B cell (primary cell): ENCODE measurements at places on chromosomes 11 and 22. TPM values are rescaled to one million over a fixed set of nuclear protein-coding genes. Genes with fewer than 3 reads are reported as not detected.

- H3K4me1 ChIP-seq: no peaks in the 10 kb centered on the region
- no peak for DNase-seq
- no peaks in the 10 kb centered on the region for H3K36me3 ChIP-seq
- H3K27ac ChIP-seq: no peak overlapping the region
- H3K27me3 ChIP-seq: no peaks in the 10 kb centered on the region
Observed at GRCh38 chr11:133966921-133967598, 10.3 kb upstream of the IGSF9B start.

BATF2 gene
- total RNA-seq: 0.51 and 0.62 TPM in 2 replicates

- no peaks in the 10 kb centered on the region for H3K27me3 ChIP-seq
- no peaks in the 10 kb centered on the region for H3K36me3 ChIP-seq
- DNase-seq: no peak
Observed at GRCh38 chr11:45252877-45253276, 33.3 kb downstream of the SYT13 start.

RAB36 gene
- total RNA-seq: 1.9 and 3.3 TPM in 2 replicates

GRCh38 chr11:75145196-75145971 lies 5.5 kb upstream of the SLCO2B1 start:
- peaks cover 16% of the 10 kb centered on the region for H3K4me1 ChIP-seq
- no peak for DNase-seq
- H3K4me3 ChIP-seq: no peak overlapping the region

DNA sequence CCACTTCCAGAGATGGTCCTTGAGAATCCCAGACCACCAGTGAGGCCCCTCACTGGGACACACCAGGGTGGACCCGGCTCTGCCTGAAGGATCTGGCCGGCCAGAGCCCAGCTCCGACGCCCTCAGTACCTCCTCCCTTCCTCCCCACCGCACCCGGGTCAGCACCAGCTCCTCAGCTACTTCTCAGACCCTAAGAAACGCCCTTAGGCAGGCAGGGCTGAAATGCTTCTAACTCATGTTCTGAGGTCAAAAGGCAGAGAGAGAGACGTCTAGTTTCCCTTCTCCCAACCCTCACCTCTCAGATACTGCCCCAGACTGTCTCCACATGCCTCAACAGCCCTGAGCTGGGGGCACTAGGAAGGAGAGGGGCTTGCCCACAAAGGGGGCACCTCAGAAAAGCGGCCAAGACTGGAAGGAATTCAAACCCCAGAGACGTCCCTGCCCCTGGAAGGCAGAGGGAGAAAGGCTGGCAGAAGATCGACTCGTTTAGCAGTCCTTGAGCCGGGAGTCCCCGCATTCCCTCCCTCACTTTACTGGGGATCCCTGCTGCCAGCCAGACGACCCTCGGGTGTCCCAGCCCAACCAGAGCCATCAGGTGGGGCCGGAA lies 539 bp downstream of the USH1C start:
- peaks cover 4% of the 10 kb centered on the region for H3K27me3 ChIP-seq
- H3K4me3 ChIP-seq: no peak overlapping the region
- no peaks in the 10 kb centered on the region for H3K4me1 ChIP-seq

DNA sequence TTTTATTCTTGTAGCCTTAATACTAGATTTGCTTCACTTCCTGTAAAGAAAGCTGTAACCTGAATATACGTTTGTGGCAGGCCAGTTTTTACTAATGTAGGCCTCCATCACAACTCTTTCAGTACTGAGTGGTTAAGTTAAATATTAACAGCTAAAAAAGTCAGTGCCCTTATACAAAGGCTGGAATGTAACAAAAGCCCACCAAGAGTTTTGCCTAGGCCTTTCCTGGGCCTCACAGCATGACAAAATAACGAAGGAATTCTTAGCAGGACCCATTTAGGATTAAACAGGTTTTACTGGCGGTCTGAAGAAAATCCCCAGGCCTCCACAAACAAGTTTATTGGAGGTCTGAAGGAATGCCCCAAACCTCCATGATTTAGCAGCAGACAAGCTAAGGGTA lies 43.7 kb downstream of the PIWIL3 start:
- DNase-seq: no peak
- H3K27me3 ChIP-seq: no peaks in the 10 kb centered on the region
- no peaks in the 10 kb centered on the region for H3K36me3 ChIP-seq
- no peak overlapping the region for H3K27ac ChIP-seq
- no peak overlapping the region for H3K4me3 ChIP-seq

DNA sequence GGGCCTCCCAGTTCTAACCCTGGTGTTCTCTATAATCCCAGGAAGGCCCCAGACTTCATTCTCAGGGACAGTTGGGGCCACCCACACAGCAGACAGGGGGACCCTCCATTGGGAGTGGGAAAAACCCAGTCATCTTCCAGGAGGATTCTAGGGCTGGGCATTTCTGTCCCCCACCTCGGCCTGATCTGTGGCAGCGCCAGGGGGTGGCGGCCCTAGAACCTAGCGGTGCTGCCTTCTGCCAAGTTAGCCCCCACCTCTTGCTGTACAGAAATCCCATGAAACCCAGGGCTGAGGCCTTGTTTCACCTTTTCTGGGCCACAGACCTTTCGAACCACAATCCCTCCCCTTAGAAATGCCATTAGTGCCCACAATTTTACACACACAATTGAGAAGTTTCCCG lies 9.6 kb downstream of the CHST1 start:
- H3K27ac ChIP-seq: no peak overlapping the region
- peaks cover 21% of the 10 kb centered on the region for H3K27me3 ChIP-seq
- H3K4me1 ChIP-seq: no peaks in the 10 kb centered on the region
- no peak overlapping the region for H3K4me3 ChIP-seq

GRCh38 chr11:72736452-72737069 lies 15.6 kb downstream of the ARAP1 start:
- H3K27me3 ChIP-seq: no peaks in the 10 kb centered on the region
- H3K4me1 ChIP-seq: peaks cover 76% of the 10 kb centered on the region
- DNase-seq: peak; percentile 87
- H3K27ac ChIP-seq: peak overlapping the region; percentile 99
- H3K4me3 ChIP-seq: peak overlapping the region; percentile 13

DNA sequence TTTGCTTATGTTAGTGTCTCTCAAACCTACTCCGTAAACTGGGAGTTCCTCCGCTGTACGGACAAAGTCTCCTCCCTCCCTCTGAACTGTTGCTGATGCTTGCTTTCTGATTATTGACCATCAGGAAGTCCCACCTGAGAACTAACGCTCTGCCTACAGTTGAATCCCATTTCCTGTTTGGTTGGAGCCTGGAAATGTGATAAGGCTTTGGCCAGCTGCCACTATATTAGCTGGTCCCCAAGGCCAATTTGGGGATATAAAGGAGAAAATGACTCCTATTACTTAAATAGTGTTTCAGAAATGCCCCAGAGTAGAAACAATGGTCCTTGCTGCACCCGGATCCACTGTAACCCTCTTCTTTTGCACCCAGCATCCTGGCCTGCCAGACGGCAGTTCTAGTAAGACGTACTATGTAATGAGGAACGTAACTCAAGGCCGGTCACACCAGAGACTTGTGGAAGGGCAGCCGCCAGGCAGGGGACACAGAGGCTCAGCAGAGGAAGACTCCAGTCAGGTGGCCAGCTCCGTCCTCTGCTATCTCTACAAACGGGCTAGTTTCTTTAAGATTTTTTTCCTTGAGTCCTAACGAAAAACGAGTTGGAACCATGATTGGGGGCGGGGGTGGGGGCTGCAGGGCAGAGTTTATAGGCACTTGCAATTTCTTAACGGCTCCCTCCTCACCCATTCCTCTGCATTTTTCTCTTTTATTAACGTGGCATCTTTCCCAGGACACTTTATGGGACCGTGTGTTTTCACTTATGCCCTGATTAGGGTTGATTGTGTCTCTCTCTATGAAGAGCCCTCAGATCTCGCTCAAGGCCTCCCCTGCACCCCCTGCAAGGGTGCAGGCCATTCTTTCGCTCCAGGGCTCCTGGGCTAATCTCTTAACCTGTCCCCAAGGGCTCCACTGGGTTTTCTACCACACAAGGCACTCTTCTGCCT lies 72.8 kb upstream of the CDON start:
- H3K4me3 ChIP-seq: no peak overlapping the region
- H3K4me1 ChIP-seq: no peaks in the 10 kb centered on the region
- H3K36me3 ChIP-seq: no peaks in the 10 kb centered on the region
- H3K27ac ChIP-seq: no peak overlapping the region
- H3K27me3 ChIP-seq: no peaks in the 10 kb centered on the region

DNA sequence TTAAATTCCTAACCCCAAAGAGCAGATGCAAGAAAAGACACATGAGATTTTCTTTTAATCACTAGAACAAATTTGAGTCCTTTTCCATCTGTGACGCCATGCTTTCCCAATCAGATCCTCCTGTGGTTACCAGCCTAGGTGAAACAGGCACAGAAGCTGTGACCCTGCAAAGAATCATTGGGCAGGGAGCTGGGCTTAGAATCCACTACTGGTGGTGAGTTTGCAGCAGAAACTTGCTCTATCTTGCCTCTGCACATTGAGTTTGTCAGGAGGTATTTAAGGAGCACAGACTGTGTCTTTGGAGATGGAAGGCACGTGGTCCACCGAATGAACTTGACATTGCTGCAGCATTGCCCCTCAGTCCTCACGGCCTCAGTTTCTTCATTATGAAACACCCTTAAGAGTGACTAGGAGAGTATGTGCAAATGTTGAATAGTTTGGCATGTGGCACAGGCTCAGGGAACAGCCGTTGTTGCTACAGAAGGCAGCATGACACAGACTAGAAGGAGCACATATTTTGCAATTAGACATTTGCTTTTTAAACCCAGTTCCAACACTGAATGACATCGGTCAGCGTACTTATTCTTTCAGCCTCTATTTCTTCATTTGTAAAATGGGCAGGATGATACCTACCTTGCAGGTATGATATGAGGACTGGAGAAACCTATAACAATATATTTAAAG lies 127.6 kb downstream of the DBX1 start:
- no peaks in the 10 kb centered on the region for H3K36me3 ChIP-seq
- DNase-seq: no peak
- no peak overlapping the region for H3K4me3 ChIP-seq
- H3K4me1 ChIP-seq: no peaks in the 10 kb centered on the region

MISFA gene
- 1.2 and 3.2 TPM in 2 replicates for total RNA-seq

DNA sequence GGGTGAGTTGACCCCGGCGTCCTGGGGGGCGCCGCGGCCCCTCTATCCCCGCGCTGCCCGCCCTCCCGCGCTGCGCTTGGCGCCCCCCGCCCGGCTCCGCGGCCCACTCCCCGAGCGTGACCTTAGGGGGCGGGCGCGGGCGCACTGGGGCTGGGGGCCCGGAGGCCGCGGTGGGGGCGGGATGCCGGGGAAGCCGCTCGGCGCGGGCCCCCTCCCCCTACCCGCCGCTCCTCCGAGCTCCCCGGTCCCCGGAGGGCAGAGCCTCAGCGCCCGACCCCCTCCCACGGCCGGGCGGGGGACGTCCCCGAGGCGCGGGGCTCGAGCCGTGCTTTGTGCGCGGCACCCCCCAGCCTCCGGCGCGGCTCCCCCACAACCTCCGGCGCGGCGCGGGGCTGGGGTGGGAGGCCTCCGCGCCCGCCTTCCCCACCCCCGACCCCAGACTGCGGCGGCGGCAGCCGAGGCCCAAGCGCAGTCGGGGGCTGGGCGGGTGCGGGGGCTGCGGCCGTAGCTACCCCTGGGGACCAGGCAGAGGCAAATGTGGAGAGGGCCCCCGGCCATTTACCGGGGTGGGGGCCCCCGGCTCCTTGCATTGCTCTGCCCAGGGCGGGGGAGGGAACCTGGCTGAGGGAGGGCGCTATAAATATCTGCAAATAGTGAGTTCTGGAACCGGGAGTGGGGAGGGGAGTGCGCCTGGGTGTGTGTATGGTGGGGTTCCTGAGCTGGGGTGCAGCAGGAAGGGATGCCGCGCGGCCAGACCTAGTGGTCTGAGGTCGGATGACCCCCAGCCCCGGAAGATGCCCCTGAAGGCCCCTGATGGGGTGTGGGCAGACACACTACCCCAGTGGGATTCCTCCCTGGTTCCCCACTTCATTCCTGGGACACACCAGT lies 988 bp downstream of the MGAT3 start:
- H3K4me1 ChIP-seq: peaks cover 23% of the 10 kb centered on the region
- DNase-seq: peak; percentile 41
- no peaks in the 10 kb centered on the region for H3K36me3 ChIP-seq
- H3K4me3 ChIP-seq: peak overlapping the region; percentile 38

GRCh38 chr11:1297011-1297575 lies 12.3 kb downstream of the TOLLIP start:
- H3K4me1 ChIP-seq: no peaks in the 10 kb centered on the region
- no peak for DNase-seq
- no peak overlapping the region for H3K4me3 ChIP-seq
- H3K36me3 ChIP-seq: no peaks in the 10 kb centered on the region
- H3K27me3 ChIP-seq: no peaks in the 10 kb centered on the region

CASP4 gene
- 72.4 and 82.8 TPM in 2 replicates for total RNA-seq

TIGD3 gene
- 6.1 and 7.5 TPM in 2 replicates for total RNA-seq

DNA sequence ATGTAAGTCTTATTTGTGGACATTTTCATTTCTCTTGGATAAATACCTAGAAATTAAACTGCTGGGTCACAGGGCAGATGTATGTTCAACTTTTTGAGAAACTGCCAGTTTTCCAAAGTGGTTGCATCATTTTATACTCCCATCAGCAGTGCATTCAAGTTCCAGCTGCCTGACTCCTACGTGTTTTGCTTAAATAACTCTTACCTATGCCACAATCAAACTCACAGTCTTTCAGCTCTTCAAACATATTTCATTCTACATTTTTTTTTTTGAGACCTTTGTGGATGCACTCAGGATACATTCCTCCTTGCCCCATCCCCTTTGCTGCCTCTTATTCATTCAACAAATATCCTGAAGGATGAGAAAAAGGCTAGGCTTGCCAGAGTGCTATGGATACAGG lies 9.2 kb downstream of the TCF20 start:
- no peaks in the 10 kb centered on the region for H3K27me3 ChIP-seq
- H3K4me3 ChIP-seq: no peak overlapping the region
- no peak overlapping the region for H3K27ac ChIP-seq
- no peak for DNase-seq

MMP11 gene
- 11.6 and 14.8 TPM in 2 replicates for total RNA-seq

DNA sequence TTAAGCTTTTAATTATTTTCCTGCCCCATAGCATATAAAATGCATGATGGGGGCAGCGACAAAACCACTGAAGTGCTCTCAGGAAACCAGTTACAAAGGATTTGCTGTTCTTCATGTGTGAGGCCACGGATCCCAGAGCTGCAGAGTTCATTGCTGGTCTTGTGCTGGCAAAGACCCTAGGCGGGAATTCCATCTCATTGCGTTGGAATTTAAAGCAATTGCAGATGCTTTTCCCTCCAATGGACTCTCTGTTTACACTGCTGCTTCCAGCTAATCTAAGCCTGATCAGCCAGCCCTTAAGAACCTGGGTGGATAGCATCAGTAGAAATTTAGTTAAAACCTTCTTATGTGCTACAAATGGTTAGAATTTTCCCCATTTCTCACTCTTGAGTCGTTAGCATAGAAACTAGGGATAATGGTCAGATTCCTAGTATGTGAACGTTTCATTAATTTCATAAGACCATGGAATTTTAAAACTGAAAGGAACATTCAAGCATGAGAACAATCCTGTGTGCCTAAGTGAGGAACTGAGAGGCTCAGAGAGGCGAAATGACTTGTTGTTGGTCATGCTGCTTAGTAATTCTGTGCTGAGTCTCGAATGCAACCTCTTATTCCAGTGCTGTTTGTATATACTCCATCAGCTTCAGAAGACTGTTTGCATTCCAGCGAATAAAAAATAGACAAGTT lies 36.1 kb upstream of the ADSL start:
- no peak overlapping the region for H3K4me3 ChIP-seq
- H3K36me3 ChIP-seq: peaks cover 22% of the 10 kb centered on the region
- no peak overlapping the region for H3K27ac ChIP-seq

APOL1 gene
- total RNA-seq: 11.2 and 12.2 TPM in 2 replicates
